ENCODE measurements at places on chromosomes 2 and 18. TPM values are rescaled to one million over a fixed set of nuclear protein-coding genes. Genes with fewer than 3 reads are reported as not detected.

CLEC4F gene
- not detected for total RNA-seq

- peaks cover 11% of the 10 kb centered on the region for H3K4me1 ChIP-seq
- no peak overlapping the region for H3K27ac ChIP-seq
- H3K4me3 ChIP-seq, result no peak overlapping the region
- no peak for DNase-seq
- H3K27me3 ChIP-seq, result no peaks in the 10 kb centered on the region
Observed at GRCh38 chr18:45666520-45666919, 51.2 kb downstream of the SLC14A2 start.

- no peaks in the 10 kb centered on the region for H3K36me3 ChIP-seq
- H3K4me1 ChIP-seq, result no peaks in the 10 kb centered on the region
- H3K27ac ChIP-seq, result no peak overlapping the region
- no peak overlapping the region for H3K4me3 ChIP-seq
- DNase-seq, result no peak
Observed at GRCh38 chr18:39033312-39033711, 1467.7 kb upstream of the CELF4 start.

MERTK gene
- total RNA-seq, result 1.8 TPM

GRCh38 chr2:147779440-147779839 is 65.4 kb upstream of the ACVR2A start:
- no peaks in the 10 kb centered on the region for H3K27me3 ChIP-seq
- no peak for DNase-seq
- H3K4me3 ChIP-seq, result no peak overlapping the region
- no peaks in the 10 kb centered on the region for H3K36me3 ChIP-seq
- H3K27ac ChIP-seq, result no peak overlapping the region
- no peaks in the 10 kb centered on the region for H3K4me1 ChIP-seq

SEPTIN10 gene
- total RNA-seq, result 85.8 TPM

GRCh38 chr2:188610827-188611226 is 319.2 kb downstream of the GULP1 start:
- no peaks in the 10 kb centered on the region for H3K36me3 ChIP-seq
- H3K27ac ChIP-seq, result peak overlapping the region; percentile 15
- no peaks in the 10 kb centered on the region for H3K4me1 ChIP-seq

DNA sequence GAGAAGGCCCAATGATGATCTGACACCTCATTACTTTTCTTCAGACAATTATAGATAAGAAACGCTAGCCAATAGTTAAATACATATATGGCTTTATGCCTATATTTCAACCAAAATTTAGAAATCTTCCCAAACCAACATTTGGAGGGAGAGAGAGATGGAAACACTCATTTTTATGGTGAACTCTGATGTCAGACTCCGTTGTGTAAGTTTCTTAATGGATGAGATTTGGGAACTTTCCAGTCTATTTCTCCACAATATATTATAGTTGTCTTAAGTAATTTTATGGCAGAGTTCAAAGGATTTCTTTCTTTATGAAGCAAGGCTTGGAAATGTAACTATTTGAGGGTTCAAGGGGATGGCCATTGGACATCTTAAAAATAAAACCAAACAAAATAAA is 407.0 kb downstream of the DCC start:
- H3K4me1 ChIP-seq, result no peaks in the 10 kb centered on the region
- no peak for DNase-seq
- no peaks in the 10 kb centered on the region for H3K36me3 ChIP-seq
- no peak overlapping the region for H3K4me3 ChIP-seq
- H3K27ac ChIP-seq, result no peak overlapping the region
- no peaks in the 10 kb centered on the region for H3K27me3 ChIP-seq

DNA sequence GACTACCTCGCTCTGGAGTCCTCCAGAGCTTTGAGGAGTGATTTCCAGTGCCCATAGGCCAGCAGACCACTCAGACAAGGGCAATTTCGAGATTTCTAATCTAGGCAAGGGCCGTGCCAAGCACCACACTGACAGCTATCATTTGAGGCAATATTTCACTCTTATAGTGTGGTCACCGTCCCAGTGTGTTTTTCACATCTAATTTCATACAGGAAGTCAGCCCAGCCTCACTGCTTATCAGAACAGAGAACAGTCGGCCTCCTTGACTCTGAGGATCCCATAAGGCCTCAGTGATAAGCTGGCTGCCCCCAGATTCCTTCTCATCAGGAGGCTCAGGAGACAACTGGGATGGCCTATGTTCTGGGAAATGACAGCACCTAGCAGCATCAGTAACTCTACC is 581 bp downstream of the CAPN14 start:
- peak overlapping the region; percentile 65 for H3K27ac ChIP-seq
- H3K4me1 ChIP-seq, result no peaks in the 10 kb centered on the region
- no peak for DNase-seq
- no peaks in the 10 kb centered on the region for H3K27me3 ChIP-seq
- H3K4me3 ChIP-seq, result peak overlapping the region; percentile 21

DNA sequence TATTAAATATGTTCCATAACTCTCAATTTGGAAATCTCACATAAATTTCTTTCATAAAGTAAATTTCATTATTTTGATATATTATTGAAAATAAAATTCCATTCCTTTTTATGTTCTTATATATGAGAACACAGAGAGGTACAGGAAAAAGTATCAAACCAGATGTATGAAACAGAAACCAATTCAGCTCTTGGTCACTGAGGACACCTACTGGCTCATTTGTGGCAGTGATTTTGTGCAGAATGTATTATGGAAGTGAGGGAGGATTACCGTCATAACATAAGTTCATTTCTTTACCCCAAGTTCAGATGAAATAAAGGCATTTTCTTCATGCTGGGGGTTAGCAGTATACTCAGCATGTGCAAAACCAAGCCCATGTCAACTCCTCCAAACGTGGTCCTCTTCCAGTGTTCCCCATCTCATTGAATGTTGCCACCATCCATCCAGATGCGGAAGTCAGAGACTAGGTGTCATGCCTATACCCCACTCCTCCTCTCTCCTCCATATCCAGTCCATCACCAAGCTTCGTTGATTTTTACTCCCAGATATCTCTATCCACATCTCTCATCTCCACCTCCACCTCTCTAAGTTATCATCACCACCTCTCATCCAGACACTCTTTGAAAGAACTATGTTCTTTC is 41.7 kb upstream of the MALL start:
- no peak for DNase-seq
- H3K36me3 ChIP-seq, result no peaks in the 10 kb centered on the region
- no peak overlapping the region for H3K4me3 ChIP-seq
- H3K27me3 ChIP-seq, result no peaks in the 10 kb centered on the region

CNDP1 gene
- total RNA-seq, result not detected

GRCh38 chr2:15173501-15173900 is 387.6 kb downstream of the NBAS start:
- DNase-seq, result no peak
- H3K36me3 ChIP-seq, result no peaks in the 10 kb centered on the region
- H3K27me3 ChIP-seq, result no peaks in the 10 kb centered on the region

DNA sequence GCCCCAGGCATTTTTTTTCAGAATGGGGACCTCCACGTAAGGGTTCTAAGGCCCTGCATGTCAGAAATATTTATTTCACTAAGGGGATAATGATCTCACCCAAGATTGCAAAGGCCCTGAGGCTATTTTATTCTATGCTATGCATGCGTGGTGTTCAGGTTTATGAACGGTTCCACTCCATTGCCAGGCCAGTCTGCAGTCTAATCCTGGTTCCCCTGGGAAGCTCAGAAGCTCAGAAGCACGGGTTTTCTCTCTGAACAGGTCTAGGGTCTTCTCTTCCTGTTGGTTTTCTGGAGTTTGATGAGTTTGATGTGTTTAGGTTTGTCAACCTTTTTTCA is 256.4 kb upstream of the PXDN start:
- no peaks in the 10 kb centered on the region for H3K27me3 ChIP-seq
- no peaks in the 10 kb centered on the region for H3K4me1 ChIP-seq
- no peak for DNase-seq
- no peak overlapping the region for H3K27ac ChIP-seq
- H3K36me3 ChIP-seq, result no peaks in the 10 kb centered on the region

DNA sequence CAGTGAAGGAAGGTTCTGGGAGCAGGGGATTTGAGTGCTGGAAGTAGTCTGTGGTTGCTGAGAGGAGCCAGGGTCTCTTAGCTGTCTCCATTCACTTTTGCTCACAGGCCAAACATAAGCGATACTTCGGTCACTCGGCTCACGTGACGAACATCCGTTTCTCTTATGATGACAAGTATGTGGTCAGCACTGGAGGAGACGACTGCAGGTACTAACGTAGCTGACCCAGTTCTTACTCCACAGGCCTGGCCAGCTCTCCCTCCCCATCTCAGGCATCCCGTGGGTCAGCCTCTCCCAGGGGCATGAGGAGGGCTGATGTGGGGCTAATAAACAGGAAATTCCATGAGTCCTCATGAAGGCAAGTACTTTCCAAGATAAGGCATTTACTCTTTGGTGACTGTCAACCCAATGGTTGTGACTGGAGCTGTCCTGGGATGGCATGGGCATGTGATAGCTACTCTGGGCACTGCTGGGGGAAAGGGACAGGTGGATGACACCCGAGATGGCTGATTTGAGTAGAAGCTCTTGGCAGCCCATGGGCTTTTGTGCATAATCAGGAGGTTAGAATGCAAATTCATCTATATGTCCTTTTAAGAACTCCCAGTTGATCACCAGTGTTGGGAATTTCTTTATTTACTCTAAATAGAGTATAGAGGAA is 81.6 kb downstream of the RTN4 start:
- H3K27ac ChIP-seq, result no peak overlapping the region
- DNase-seq, result no peak
- H3K27me3 ChIP-seq, result no peaks in the 10 kb centered on the region
- peaks cover 18% of the 10 kb centered on the region for H3K4me1 ChIP-seq
- H3K4me3 ChIP-seq, result no peak overlapping the region

- DNase-seq, result no peak
- peaks cover 80% of the 10 kb centered on the region for H3K36me3 ChIP-seq
- H3K27me3 ChIP-seq, result no peaks in the 10 kb centered on the region
Observed at GRCh38 chr2:239156516-239157265, 244.1 kb downstream of the HDAC4 start.

DNA sequence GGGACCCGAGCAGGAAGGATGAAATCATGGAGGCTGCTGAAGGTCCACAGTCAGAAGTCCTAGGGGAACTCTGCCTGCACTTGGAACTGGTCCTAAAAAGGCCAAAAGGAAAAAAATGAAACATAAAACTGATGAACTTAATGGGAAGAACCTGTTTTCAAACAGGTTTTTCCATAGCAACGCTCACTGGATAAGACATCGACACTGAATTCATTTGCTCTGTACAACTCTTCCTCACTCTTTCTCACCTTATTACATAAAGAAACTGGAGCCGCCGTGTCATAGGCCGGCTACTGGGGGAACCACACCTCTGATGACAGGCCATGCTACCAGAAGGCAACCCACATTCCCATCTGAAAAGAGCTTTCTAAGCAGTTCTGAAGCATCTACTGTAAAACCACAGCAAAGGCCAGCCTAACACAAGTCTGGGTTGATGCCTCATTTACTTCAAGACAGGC is 83.6 kb downstream of the FARSB start:
- no peaks in the 10 kb centered on the region for H3K36me3 ChIP-seq
- peaks cover 10% of the 10 kb centered on the region for H3K4me1 ChIP-seq
- H3K27me3 ChIP-seq, result no peaks in the 10 kb centered on the region
- peak overlapping the region; percentile 77 for H3K27ac ChIP-seq
- no peak for DNase-seq

DNA sequence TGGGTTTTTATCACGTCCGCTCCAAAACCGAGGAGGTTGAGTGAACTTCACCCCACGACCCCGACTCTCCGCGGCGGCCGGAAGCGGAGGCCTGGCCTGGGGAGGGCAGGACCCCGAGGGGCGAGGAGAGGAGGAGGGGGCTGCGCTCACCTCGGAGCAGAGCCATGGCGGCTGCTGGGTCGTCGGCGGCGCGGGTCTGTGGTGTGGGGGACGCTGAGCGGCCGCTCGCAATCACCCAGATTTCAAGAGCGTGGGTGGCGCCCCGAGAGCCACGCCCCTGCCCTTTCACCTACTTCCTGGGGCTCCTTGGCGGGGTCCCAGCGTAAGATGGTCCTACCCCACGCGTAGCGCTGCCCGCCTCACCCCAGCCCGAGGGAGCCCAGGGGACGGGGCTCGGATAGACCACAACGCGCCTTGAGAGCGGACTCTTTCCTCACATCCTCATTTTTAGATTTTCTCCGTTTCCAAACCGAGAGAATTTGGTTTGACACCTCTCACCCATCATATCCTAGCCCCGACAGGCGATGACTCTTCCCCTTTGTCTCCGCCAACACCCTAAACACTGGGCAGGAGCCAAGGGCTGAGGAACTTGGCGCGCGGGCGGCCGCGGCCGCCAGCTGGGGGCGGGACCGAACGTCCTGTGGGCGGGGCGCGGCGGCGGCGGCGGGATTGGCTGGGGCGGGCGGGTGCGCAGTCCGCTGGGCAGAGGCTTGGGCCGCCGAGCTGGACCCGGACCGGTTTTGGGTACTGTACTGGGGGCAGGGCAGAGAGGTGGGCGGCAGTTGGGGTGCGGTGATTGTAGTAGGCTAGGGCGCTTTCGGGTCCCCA is at the start of gene ACAA2:
ACAA2 (minus strand) TSS at position 215 of the 828 bp plus-strand sequence; CDS start at position 166, 49 bp downstream.
- peak within 1 kb of the TSS; percentile 59 for H3K4me3 ChIP-seq
- H3K4me1 ChIP-seq, result peaks cover 49% of the 10 kb centered on the region
- peak within 1 kb of the TSS; percentile 97 for H3K27ac ChIP-seq
- peak; percentile 28 for DNase-seq
- no peaks in the 10 kb centered on the region for H3K27me3 ChIP-seq
- H3K36me3 ChIP-seq, result no peaks in the 10 kb centered on the region

ACADL gene
- total RNA-seq, result 0.56 TPM

DNA sequence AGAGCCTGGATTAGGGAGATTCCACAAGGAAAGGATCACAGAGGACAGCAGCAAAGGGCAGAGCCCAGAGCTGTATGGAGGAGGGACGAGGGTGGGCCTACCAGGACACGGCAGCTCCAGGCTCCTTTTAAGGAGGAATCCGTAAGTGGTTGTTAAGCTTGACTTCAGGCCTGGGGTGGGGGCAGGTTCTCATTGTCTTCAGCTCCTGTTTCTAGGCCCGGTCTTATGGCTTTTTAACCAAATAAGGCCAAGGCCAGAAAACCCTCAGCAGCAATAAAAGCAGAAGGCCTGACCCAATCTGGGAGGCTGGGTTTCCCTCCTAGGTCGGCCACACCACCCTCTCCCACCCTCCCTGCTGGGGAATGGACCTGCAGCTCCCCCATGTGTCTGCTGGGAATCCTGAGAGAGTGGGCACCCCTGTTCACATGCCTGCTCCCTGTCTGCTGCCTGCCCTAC is 111.2 kb downstream of the PLB1 start:
- H3K27me3 ChIP-seq, result no peaks in the 10 kb centered on the region
- H3K36me3 ChIP-seq, result no peaks in the 10 kb centered on the region
- no peak overlapping the region for H3K4me3 ChIP-seq
- H3K27ac ChIP-seq, result peak overlapping the region; percentile 87

DNA sequence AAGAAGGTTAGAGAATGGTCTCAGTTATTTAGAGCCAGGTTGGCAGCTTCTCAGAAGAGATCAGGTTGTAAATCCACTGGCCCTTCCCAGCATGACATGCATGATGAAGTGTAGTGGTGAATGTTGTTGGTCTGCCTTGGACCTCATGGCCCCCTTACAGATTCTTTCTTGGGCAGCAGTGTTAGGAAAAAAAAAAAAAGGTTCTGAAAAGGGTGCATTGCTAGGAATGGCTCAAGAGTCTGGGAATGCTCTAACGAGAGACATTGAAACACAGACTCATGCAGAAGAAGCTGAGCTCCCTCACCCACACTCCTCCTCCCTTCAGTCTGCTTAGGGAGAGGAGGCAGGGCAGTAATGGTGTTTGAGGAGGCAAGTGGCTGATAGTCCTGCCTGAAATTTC is 105.5 kb downstream of the POLE4 start:
- no peaks in the 10 kb centered on the region for H3K4me1 ChIP-seq
- H3K4me3 ChIP-seq, result no peak overlapping the region
- DNase-seq, result no peak
- no peaks in the 10 kb centered on the region for H3K36me3 ChIP-seq

- no peak for DNase-seq
- H3K4me3 ChIP-seq, result no peak overlapping the region
- no peaks in the 10 kb centered on the region for H3K27me3 ChIP-seq
- H3K27ac ChIP-seq, result no peak overlapping the region
- no peaks in the 10 kb centered on the region for H3K36me3 ChIP-seq
Observed at GRCh38 chr2:105537920-105538319, 139.1 kb upstream of the FHL2 start.

TWSG1 gene
- total RNA-seq, result 10.7 TPM

BIN1 gene
- 10.8 TPM for total RNA-seq
